Pericardium fibroblast (primary cell): ENCODE measurements at places on chromosomes 7 and 10. TPM values are rescaled to one million over a fixed set of nuclear protein-coding genes. Genes with fewer than 3 reads are reported as not detected.

The NPY4R2 gene
- total RNA-seq, result 0.47 TPM in 1 of 2 replicates, not detected in the other

The KCNH2 gene
- total RNA-seq, result 0.12 and 0.34 TPM in 2 replicates

The PANK1 gene
- 4.4 and 10.6 TPM in 2 replicates for total RNA-seq

The MOSPD3 gene
- 15.6 and 21.6 TPM in 2 replicates for total RNA-seq

The PALD1 gene
- total RNA-seq, result 0.12 and 3.7 TPM in 2 replicates

The RTKN2 gene
- not detected in 2 replicates for total RNA-seq

The LZTS2 gene
- total RNA-seq, result 103 and 114 TPM in 2 replicates

The FRMD4A gene
- 6.8 and 17.1 TPM in 2 replicates for total RNA-seq

The HHEX gene
- 0.12 and 0.51 TPM in 2 replicates for total RNA-seq

The SSMEM1 gene
- total RNA-seq, result not detected in 2 replicates

The FAM221A gene
- total RNA-seq, result 0.82 and 1.4 TPM in 2 replicates

The PPP1R17 gene
- total RNA-seq, result not detected in 2 replicates

The AMPH gene
- 1.5 and 12.5 TPM in 2 replicates for total RNA-seq

The NUB1 gene
- 30.7 TPM in 2 replicates for total RNA-seq

The VAX1 gene
- not detected in 2 replicates for total RNA-seq

The TUBAL3 gene
- not detected in 2 replicates for total RNA-seq

The AKR1D1 gene
- total RNA-seq, result not detected in 2 replicates

The SAP25 gene
- 0.93 and 2.4 TPM in 2 replicates for total RNA-seq

The GOLGA7B gene
- not detected in 2 replicates for total RNA-seq

The ZDHHC4 gene
- 65.7 and 79.8 TPM in 2 replicates for total RNA-seq

The CHAT gene
- not detected in 2 replicates for total RNA-seq

The CLRN3 gene
- not detected in 2 replicates for total RNA-seq
